Left ventricle myocardium superior (tissue), 1 donor: ENCODE measurements at places on chromosomes 11 and 22. TPM values are rescaled to one million over a fixed set of nuclear protein-coding genes. Genes with fewer than 3 reads are reported as not detected.

- no peak for DNase-seq
Measured at GRCh38 chr22:38831166-38831945, 12.5 kb downstream of the NPTXR start.

DNA sequence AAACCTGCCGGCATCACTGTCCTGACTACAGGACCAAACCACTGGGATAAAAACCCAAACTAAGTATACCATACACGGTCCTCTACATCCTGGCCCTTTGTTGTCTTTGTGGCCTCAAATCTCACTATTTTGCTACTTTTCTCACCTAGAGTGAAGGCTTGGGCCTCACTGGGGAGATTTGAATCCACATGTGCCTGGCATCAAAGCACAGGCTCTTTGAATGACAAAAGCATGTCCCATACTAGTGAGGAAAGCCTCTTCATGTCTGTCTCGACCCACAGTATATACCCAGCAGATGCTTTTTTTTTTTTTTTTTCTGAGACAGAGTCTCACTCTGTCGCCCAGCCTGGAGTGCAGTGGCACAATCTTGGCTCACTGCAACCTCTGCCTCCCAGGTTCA is 72.5 kb upstream of the DRD2 start:
- DNase-seq = no peak

DNA sequence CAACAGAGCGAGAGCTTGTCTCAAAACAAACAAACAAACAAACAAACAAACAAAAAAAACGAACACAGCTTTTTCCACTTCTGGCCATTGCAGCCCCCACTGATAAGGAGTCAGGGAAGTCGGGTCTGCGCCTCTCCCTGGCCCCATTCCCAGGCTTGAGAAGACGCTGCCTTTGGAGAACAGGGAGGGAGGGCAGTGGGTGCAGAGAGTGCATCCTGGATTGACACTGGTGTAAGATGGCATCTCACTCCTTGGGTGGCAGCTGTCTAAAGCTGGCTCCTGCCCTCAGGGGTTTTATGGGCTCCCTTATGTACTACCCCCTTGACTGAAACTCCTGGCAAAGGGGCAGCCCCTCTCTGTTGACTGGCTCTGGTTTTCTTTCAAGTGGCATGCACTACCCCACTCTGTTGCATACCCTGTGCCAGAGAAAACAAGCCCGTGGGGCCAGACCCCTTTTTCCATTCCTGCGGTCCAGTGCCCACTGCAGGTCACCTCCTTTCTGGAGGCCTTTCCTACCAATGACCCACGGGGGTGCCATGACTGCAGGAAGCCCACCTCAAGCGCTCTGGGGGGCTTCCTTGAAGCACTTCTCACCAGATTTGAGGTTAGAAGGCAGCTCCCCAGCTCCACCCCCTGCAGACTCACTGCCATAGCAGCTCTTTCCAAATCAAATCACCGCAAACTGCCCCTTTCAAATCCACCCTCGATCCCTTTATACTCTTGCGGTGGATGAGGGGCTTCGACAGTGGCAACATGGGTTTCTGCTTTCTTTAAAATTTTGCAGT is 12.7 kb downstream of the DRAP1 start:
- no peak for DNase-seq

GRCh38 chr22:24806663-24807001 is 621 bp downstream of the SGSM1 start:
- no peak for DNase-seq

Gene OR8D4
- total RNA-seq = not detected

Gene OR51B5
- not detected for total RNA-seq

Gene OR8H3
- total RNA-seq = not detected
